ENCODE measurements at places on chromosomes 2 and 18.
A peak's percentile ranks its signal among the peaks of the same experiment; 100 is the strongest.

- no peak for DNase-seq
These were observed 27.4 kb upstream of the FZD7 start for GRCh38 chr2:202006301-202006700.

GRCh38 chr2:62856228-62857040, 150.9 kb downstream of the EHBP1 start:
- no peak for DNase-seq

DNA sequence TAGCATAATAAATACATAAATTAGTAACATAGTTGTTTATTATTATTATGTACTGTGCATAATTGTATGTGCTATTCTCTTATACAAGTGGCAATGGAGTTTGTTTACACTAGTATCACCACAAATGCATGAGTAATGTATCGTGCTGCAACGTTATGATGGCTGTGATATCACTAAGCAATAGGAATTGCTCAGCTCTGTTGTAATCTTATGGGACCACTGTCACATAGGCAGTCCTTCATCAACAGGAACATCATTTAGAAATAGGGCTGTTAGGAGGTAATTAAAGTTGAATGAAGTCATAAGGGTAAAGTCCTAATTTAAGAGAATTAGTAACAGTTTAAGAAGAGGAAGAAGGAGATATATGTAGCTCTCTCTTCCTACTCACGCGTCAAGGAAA, 33.8 kb downstream of the TEX51 start:
- no peak for DNase-seq

GRCh38 chr2:190277234-190278112, 42.2 kb downstream of the HIBCH start:
- peak; percentile 9 for DNase-seq

- DNase-seq, result no peak
These were observed 147.9 kb upstream of the NCKAP5 start for GRCh38 chr2:133716166-133716565.

Data from NCI-H345 (cell line).